SJSA1 (cell line): ENCODE measurements at places on chromosomes 4 and X.

DNA sequence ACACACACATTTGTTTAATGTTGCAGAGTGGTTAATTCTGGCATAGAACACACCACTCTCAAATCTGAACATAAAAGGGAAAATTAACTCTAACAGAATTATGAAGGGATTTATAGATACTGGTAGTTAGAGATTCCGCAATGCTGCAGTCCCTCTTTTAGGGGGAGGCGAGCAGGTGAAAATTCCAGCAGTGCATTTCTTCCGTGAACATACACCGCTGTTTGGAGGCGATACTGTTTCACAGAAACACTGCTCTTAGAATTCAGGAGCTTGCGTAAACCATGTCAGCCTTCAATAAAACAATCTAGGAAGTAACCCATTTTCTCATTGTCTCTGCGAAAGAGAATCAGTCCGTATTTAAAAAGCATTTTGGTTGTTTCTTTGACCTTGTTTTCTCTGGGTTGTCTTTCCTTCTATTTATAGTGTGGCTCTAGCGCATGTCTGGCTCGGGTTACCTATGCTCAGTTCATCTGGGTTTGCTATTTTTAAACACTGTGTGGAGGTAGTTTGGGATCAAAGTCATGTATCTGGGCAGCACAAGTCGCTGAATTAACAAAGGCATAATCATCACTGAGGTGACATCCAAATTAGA lies 90.4 kb downstream of the GPAT3 start:
- DNase-seq: no peak

GRCh38 chr4:52684896-52685295 lies 25.8 kb upstream of the USP46 start:
- no peak for DNase-seq

GRCh38 chr4:122832732-122833131 lies 6.1 kb downstream of the FGF2 start:
- DNase-seq: no peak

- DNase-seq: no peak
These were observed 766.8 kb upstream of the FTHL17 start for GRCh38 chrX:31838617-31839016.

DNA sequence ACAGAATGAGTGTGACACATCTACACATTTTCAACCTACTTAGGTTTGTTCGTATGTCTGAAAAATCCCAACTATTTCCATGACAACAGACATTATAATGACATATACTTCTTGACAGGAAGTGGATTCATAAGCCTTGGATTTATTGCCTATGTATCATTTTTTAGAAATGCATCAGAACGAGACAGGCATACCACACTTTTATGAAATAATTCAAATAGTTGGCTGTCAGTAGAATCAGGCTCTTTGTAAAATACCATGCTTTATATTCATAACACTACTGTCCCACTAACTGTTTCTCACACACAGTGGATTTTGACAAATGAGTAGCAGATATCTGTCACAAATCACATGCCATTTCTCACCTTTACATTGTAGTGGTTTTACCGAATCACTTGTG lies 173.2 kb downstream of the BEND2 start:
- DNase-seq: no peak

DNA sequence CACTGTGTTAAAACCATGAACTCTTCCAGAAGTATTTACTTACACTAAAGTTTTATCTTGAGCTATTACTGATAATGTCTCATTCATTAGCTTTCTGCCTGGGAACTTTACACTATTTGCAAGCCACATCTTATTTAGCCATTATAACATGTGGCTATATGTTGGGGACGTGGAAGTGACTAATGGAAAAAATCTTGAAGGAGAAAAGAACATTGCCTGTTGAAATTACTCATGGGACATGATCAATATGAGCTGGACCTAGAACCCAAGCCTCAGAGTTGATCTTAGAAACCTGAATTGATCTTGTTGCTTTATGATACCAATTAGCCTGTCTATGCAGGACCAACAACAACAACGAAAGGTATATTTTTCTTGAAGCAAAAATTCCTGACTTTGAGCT lies 22.5 kb upstream of the ARHGAP6 start:
- DNase-seq: no peak

DNA sequence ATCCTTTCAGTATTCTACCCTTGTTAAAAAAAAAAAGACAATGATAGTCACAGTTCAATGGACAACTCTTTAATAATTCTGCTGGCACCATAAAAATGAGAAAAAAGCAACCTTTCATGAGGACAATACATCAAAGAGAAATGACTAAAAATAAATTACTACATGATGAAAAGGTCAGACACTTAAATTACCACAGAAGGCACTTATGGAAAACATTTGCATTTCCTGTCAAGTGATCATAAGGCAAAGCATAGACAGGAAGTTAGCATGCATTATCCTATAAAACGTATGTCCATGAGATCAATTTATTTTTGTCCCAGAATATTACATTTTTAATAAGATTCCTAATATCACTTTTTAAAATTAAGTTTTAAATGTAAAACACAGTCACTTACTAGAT lies 303.8 kb downstream of the SPOCK3 start:
- DNase-seq: no peak

GRCh38 chr4:171024720-171025303 lies 788.4 kb upstream of the GALNTL6 start:
- no peak for DNase-seq

DNA sequence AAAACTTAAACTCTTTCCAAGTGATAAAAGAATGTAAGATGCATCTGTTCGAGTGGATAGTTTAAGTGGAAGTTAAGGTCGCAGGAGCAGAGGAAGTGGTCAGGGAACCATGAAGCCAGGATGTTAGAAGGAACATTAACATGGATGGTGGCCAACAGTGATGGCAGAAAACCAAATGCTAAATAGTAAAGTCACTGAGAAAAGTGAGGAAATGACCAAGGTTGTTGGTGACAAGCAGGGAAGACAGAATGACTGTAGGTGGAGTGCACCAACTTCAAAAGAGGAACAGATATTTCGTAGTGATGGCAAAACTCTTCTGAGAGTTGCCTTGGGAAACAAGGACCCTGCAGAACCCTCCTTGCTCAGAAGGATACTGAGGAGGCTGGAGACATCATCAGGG lies 226.2 kb downstream of the PALLD start:
- no peak for DNase-seq

GRCh38 chr4:25703731-25704388 lies 48.2 kb downstream of the SLC34A2 start:
- no peak for DNase-seq

GRCh38 chr4:37066159-37066558 lies 178.4 kb upstream of the NWD2 start:
- no peak for DNase-seq

DNA sequence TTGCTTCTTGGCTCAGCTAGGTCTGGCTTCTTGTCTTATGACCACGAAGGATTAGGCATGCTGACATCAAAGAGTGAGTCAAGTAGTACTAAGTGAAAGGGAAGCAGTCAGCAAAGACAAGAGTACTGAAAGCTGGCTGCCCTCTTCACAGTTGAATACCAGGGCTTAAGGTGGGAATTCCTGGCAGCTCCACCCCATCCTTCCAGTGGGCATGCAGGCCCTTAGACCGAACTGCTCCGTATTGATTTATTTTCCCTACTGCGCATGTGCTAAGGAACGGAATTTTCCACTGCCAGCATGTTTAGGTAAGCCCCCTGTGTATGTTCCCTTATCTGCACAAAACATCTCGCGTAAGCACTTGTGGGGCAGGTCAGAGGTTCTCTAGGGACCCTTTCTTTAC lies 2320.1 kb downstream of the ARAP2 start:
- no peak for DNase-seq

DNA sequence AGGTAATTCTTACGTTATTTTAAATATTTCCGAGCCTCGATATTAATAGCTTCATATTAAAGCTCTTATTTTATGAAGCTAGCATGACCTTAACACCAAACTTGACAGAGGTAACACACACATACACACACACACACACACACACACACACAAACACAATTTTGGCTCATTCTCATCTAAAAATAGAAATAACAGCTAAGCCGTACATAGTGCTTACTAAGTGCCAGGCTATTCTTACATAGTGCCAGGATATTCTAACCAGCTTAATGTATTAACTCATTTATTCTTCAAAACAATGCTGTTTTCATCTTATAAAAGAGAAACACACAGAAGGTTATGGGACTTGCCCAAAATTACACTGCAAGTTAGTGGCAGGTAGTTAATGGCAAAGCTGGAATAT lies 87.0 kb upstream of the BLTP1 start:
- no peak for DNase-seq

DNA sequence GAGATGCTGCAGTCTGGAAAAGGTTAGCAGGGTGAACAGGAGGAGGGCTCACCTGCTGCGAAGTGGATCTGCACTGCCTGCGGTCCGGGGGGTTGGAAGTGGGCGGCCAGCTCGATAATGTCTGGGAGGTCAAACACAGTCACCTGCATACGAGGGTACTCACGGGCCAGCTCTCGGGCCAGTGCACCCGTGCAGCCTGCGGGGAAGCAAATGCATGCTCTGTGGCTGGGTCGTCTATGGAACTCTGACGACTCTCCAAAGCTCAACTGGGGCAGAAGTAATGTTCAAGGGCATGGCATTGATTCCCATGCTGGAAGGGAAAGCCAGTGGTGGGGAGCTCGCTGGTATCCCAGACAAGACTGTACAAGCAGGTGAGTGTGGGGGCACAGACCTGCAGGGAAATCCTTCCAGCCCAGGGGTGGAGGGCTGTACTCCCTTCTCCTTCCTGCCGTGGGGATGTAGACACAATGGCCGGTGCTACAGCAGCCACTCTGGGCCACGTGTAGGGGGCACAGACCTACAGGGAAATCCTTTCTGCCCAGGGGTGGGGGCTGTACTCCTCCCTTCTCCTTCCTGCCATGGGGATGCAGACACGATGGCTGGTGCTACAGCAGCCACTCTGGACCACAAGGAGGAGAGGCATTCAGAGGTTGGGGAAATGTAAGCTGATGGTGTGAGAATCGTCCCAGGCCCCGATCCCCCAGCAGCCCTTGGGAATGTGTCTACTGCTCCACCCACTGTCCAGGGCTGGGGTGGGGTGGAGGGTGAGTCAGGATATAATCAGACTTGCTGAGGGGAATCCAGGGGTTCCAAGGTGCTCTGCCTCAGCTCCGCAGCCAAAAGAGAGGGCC lies 26.2 kb upstream of the SLC25A6 start:
- no peak for DNase-seq

DNA sequence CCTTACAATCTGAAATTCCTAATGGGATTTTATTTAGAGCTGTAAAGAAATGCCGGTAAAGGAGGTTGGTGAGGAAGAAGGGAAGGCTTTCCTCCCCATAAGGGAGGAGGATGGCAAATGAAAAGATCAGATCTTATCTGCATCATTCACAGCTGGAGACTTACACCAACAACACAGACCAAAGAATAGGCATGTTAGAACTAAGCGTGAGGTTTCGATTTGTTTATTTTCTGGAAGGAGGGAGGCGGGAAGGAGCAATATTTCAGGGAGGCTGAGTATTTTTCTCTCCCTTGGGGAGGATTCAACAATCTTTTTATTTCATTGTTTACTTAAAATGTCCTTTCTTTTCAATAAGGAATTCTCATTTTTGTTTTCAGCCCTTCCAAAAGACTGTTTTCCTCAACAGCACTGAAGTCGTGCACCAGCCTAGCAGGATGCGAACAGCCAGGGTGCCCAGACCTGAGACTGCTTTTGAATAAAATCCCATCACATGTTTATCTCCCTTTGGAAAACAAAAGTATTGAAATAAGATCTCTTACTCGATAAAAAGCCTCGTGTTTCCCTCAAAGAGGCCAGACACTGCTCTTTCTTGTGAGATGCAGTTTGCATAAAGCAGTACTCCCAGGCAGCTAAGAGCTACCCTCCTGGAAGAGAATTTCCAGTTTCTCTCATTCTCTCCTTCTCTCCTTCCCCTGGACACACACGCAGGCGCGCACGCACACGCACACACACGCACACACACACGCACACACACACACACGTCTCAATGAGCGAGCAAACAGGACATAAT lies 236.1 kb downstream of the MGST2 start:
- DNase-seq: no peak

DNA sequence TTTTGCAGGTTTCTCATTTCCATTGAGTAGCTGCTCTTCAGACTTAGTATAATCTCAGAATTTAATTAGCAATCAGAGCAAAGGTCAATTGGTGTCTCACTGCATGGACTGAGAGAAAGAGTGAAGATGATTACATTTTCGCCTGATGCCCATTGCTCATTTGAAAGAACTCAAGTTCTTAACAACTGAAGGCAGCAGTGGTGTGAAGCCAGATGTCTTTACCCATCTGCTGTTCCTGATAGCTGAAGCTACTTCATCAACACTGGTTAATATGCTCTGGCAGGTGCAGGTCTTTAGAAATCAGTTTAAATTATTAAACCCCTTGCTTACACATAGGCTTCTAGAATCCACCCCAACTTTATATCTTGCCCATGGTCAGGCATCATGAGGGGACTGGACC lies 64.5 kb upstream of the FRAS1 start:
- DNase-seq: no peak

GRCh38 chr4:151389311-151389710 lies 19.7 kb upstream of the FHIP1A start:
- DNase-seq: no peak

DNA sequence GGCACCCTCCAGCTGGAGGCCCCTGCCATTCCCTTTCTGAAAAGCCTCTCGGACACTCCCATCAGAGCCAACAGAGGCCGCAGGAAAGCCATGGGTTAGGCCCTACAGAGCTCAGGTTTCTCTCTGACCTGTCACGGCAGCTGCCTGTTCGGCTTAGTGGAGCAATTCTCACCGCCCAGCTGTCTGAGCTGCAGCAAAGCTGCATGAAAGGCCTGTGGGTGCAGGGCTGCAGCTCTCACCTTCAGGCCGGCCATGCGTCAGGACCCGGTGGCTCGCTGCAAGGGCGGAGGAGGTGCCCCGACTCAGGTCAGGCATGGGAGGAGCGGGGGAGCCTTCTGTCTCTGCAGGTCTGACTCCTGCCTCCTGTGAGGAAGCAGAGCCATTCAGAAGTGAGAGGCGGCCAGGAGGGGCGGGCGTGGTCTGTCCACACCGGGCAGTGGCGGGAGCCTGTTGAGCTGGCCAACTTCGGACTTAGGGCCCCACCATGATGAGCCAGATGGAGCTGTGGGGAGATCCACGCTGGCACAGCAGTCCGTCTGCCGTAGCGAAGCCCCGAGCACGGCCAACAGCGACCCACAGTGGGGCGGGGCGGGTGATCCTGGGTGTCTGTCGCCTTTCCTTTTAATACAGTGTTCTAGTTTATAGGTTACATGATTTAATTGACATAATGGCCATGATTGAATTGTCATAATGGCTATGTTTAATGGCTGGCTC lies 23.4 kb downstream of the PDE6B start:
- DNase-seq: no peak
